Left renal cortex interstitium (tissue), 4 donors: ENCODE measurements at places on chromosomes 13 and 19. TPM values are rescaled to one million over a fixed set of nuclear protein-coding genes. Genes with fewer than 3 reads are reported as not detected.

- DNase-seq = no peak
Measured at GRCh38 chr19:38055655-38056521, 148.9 kb downstream of the SIPA1L3 start.

DNA sequence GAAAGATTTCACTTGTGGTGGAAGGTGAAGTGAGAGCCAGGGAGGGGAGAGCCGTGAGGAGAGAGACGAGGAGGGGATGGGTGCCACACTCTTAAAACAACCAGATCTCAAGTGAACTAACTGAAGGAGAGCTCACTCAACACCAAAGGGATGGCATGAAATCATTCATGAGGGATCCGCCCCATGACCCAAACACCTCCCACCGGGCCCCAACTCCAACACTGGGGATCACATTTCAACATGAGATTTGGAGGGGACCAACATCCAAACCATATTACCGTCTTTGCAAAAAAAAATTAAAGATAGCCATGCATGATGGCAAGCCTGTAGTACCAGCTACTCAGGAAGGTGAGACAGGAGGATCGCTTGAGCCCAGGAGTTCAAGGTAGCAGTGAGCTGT is 34.9 kb upstream of the POP4 start:
- no peak for DNase-seq

OR7C1 gene
- 0.13 TPM for polyA plus RNA-seq

DNA sequence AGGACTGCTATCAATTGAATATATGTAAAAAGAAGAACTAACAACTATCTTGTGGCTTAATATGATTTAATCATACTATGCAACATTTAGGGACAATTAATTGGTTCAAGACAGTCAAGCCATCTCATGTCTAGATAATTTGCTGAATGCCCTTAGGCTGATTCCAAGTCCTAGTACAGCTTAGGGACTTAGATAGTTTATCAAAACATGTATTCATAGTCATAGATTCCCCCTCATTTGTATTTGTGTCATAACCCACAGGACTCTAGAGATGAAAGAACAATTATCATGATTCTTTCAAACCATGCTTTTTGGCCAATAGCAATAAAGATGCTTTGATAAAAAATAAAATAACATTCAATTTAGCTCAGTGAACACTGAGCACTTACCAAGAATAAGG is 607.6 kb downstream of the SLITRK1 start:
- no peak for DNase-seq

DNA sequence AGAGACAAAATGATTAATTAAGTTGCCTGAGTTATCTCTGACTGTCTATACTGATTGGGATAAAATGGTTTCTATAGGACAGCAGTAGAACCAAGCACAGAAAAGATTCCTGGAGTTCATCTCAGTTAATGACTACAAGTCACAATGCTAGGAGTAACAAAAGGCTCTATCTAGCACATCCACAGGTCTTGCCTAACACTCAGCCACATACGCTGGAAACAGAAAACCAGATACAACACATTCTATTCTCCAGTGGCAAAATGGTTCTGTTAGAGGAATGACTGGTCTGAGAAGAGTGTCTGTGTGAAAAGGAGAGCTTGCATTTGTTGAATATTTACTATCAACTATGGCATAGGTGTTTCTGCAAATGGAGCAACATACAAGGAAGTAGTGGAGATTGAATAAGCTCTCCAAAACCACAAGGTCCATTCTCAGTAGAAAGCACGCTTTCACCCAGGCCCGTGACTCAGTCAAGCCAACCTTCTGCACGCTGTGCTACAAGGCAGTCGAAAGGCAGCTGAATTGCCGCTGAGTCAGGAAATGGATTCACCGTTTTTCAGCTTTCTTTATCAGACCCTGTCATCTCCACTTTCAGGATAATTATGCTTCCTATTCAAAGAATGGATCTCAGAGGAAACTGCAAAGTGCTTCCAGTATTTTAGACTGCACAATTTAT is 761.5 kb downstream of the EFNB2 start:
- DNase-seq = no peak

WDR88 gene
- 1.7 TPM for polyA plus RNA-seq

DNA sequence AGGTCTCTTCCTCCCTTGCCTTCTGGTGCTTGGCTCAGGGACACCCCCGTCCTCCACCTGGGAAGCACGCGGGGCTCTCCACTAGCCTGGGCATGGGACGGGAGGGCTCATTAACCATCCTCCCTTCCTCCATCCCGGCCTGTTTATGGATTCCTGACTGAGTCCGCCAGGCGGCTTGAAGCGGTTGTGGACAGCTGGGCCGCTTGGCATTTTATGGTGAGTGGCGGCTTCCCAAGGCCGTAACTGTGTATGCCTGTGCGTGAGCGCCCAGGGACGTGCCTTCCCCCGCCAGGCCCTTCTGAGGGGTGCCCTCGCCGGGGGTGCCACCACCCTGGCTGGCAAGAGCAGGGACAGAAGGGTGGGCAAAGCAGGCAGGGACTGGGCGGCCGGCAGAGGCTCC is 202.8 kb downstream of the URI1 start:
- no peak for DNase-seq

GRCh38 chr13:74316547-74316946 is 182.3 kb upstream of the KLF12 start:
- peak; percentile 13 for DNase-seq

DNA sequence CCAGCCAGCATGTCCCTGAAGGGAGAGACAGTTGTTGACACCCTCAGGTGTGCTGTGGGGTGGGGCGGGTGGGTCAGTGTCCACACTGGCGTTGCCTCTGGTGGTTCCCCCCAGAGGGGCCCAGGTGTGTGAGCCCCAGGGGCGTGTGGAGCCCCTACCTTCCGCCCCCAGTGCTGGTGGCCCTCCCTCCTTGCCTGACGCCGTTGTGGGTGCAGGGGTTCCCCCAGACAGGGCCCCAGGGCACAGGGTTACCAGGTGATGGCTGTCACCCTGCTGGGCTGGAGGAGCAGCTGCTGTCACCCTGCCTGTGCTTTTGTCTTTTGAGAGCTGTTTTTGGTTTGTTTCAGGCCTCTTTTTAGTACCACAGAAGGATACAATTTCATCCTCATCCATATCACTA is 27.2 kb downstream of the ATP4B start:
- DNase-seq = no peak

DNA sequence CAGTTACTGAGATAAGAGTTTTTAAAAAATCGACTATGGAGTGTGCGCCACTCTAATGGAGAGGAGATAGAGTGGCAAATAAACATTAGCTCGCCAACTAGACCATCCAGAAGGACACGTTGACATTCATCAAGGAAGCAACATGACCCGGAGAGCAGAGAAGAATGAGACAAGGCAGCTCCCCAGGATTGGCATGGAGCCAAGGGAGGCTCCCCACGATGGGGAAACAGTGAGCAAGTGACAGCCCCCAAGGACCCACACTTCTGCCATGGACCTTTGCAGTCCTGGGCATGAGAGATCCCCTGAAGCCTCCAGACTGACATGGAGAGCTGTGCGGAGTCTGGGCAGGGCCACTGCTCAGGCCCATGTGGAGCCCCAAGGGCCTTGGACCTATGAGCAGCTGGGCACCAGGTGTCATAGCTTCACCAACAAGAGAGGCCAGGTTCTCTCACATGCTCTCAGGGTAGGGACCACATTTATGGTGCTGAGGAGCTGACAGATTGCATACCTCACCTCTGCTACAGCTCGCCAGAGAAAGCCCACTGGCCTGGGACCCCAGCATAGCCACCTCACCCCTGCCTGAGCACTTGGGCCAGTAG is 6.7 kb downstream of the SIGLEC6 start:
- no peak for DNase-seq

DNA sequence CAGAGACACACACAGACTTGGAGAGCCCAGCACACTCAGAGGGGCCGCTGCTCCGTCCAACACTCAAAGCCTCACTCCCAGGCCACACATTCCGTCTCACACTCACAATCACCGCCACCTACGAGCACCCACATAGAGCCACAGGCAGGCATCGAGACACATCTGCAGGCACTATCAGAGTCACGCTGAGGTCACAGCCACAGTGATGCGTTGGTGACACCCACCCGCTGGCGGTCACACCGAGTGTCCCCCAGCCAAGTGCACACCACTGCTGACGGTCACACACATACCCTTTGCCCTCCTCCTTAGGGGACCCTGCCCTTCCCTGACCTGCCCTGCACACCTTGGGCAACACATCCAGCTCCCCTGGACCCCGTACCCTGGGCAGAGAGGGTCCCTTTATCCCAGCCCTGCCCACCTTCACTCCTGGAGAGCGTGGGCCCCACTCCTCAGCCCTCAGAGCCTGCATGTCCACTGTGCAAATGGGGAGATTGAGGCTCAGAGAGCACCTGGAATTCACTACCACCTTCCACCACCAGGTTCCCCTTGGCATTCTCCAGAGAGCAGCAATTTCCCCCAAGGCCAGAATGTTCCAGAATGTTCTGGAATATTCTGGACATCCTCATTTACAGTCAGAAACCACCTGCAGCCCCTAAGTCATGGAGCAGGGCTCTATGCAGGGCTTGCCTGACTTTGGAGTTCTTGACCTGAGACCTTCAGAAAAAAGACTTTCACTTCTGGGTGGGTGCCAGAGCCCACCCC is 5.4 kb downstream of the FUT5 start:
- DNase-seq = no peak

GRCh38 chr13:95636853-95637252 is 7.7 kb downstream of the DZIP1 start:
- no peak for DNase-seq

- DNase-seq = no peak
Measured at GRCh38 chr13:27008733-27009132, 162.9 kb downstream of the USP12 start.

DNA sequence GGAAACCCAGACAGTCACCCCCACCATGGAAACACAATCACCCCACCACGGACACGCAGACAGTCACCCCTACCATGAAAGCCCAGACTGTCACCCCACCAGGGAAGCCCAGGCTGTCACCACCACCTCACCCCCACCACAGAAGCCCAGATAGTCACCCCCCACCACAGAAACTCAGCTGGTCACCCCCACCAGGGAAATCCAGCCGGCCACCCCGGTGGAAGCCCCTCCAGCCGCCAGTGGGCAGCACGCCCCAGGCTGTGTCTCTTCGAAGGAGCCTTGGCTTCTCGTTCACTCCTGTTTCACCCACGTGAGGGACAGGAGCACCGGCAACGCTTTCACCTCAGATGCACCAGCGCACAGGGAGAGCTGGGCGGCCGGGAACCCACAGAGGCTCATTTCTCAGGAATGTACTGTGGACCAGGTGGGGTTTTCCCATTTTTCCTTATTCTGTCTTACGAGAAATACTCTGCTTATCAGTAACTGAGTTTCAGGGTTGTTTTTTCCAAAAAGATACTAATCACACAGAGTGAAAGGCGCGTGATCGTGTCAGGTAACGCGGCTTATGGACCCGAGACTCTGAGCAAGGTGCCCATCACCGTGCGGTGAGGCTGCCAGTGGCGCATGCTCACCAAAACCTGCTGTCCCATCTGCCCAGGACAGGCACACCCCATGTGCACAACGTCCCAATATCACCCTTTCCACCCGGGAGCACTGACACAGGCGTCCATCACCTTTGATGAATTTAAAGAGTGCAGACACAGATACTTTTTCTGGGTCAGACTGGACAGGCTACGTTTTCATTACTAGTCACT is 28.0 kb downstream of the CARS2 start:
- no peak for DNase-seq

- DNase-seq = no peak
Measured at GRCh38 chr13:25879466-25879865, 172.3 kb downstream of the SHISA2 start.

DNA sequence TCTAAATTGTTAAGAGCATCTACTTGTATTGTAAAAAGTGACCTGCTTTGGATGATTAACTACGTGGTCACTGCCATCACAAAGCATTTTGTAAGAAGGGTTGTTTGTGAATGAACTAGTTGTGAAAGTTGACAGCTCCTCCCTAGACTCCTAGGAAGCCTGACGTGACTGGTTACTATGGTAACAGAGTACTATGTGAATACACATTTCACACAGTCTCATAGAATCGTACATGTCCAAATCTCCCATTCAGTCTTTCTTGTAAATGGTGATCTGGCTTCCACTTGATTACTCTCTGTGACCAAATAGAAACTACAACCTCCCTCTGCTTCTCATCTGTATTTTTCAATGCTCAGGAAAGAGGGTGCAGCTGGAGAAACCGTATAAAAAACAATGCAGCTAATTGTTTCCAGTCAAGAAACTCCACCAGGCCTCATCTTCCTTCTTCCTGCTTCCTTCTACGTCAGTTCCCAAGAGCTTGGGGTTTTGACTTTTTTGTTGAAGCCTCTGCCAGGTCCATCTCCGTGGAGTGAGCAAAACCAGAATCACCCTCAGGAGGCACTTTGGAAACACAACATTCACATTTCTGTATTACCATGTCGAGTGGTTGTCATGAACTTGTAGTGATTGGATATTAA is 83.4 kb downstream of the GPC6 start:
- no peak for DNase-seq
